ENCODE measurements at places on chromosomes 5 and 9. TPM values are rescaled to one million over a fixed set of nuclear protein-coding genes. Genes with fewer than 3 reads are reported as not detected.

LVRN gene
- 0.08 TPM for total RNA-seq

SLC6A19 gene
- total RNA-seq, result 0.22 TPM

SELENOP gene
- total RNA-seq, result not detected

PPP1R26 gene
- total RNA-seq, result 13.0 TPM

BTNL8 gene
- total RNA-seq, result not detected

SLC6A3 gene
- 0.87 TPM for total RNA-seq

STC2 gene
- 35.0 TPM for total RNA-seq

NREP gene
- 2.8 TPM for total RNA-seq

CATSPER3 gene
- 0.41 TPM for total RNA-seq

FST gene
- 2.0 TPM for total RNA-seq

PCDHA11 gene
- 0.08 TPM for total RNA-seq

FBP2 gene
- total RNA-seq, result not detected

PLPP7 gene
- total RNA-seq, result not detected

SPOUT1 gene
- 40.4 TPM for total RNA-seq

MYOT gene
- total RNA-seq, result not detected

TXNDC8 gene
- not detected for total RNA-seq

DDX4 gene
- total RNA-seq, result not detected

SCGB3A2 gene
- not detected for total RNA-seq

RALGPS1 gene
- total RNA-seq, result 2.4 TPM

CCNJL gene
- 10.0 TPM for total RNA-seq

ITK gene
- not detected for total RNA-seq

FOXD4L6 gene
- not detected for total RNA-seq

SPATA31A3 gene
- total RNA-seq, result not detected

SLC46A2 gene
- not detected for total RNA-seq

TAF11L8 gene
- total RNA-seq, result not detected
